ENCODE measurements at places on chromosomes 3 and 15.

- DNase-seq: no peak
Observed at GRCh38 chr3:124779751-124780191, 49.5 kb downstream of the UMPS start.

- DNase-seq: no peak
Observed at GRCh38 chr3:195247086-195247862, 23.7 kb downstream of the XXYLT1 start.

DNA sequence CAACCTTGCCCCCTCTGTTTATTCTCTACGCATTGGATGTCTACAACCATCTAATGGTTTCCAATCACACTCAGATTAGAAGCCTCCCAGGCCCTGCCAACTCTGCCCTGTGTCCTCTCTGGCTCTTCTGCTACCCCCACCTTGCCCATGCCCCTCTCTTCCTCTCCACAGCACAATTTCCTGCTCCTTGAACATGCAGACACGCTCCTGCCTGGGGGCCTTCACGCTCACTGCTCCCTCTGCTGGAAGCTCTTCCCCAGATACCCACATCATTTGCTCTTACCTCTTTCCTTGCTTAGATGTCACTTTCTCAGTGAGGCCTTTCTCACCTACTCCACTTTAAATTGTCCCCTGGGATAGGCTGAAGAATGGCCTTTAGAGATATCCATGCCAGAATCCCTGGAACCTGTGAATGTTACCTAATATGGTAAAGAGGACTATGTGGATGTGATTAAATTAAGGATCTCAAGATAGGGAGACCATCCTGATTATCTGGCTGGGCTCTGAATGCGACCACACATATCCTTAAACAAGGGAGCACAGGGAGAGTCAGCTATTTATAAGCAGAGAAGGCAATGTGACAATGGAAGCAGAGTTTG lies 9.9 kb downstream of the KY start:
- no peak for DNase-seq

- no peak for DNase-seq
Observed at GRCh38 chr15:67760901-67761300, 64.4 kb upstream of the SKOR1 start.

DNA sequence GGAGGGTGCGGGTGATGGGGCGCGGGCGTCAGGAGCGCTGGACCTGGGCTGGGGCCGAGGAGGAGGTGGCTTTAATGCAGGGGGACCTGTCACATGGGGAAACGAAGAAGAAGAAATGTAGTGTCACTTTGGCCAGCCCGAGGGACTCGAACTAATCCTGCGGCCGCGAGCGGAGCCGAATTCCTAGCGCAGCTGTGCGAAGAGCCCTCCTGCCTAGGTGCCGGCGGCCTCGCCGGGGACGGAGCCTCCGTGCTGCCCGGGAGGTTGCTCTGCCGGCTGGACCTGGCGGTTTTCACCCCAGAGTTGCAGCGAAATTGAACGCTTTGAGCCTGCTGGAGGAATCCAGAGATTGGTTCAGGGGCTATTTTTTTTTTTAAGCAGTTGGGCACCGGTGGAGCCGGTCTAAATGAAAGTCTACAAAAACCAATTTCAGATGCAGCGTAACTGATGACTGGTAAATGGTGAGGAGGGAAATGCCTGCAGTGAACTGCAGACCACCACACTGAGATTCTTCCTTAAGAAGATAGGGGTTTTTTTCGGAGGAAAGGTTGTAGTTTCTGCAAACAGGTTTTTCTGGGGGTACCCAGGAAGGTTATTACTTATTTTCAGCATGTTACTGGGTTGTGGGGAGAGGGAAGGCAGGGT lies 662 bp downstream of the TMEM108 start:
- DNase-seq: no peak

GRCh38 chr15:24678485-24678884 lies 2.9 kb downstream of the NPAP1 start:
- DNase-seq: no peak

DNA sequence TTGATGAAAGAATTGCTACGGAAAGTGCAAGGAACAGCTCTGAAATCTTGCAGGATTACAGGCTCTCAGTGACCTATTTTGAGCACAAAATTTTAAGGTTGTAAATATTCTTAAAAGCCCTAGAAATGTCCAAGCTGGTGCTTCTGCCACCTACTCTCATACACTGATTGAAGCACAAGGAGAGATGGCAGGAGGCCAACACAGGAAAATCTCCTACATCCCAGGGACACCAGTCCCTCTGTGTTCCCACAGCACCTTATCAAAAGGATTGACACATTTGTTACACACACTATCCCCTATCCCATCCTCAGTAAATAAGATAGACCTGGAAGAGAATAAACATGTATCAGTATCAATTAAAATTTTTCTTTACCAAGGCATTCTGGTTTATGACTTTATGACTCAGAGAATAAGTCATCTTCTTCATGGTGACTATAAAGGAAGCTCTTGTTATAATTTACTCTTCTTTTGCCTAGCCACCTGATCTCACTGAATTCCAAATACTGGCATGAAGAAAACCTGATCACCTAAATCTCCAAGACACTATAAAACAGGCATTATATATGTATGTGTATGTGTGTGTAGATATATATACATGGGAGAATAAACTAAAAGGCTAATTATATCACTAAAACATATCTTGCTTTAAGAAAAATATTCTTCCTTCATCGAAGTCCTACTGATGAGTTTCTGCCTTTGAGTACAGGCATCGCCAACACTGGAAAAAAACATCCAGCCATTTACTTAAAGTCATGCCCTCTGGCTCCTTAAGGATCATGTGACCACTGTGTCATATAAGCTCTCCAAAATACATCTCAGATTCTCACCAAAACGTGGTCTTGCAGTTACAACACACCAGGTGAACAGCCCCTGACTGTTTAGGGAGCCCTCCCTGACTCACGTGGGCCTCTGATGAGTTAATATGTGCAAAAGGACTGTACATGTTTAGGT lies 208.1 kb upstream of the NR2F2 start:
- no peak for DNase-seq

GRCh38 chr3:187042874-187043458 lies 96.3 kb downstream of the RPL39L start:
- DNase-seq: no peak

GRCh38 chr15:91534976-91535375 lies 318.5 kb upstream of the SLCO3A1 start:
- DNase-seq: no peak

DNA sequence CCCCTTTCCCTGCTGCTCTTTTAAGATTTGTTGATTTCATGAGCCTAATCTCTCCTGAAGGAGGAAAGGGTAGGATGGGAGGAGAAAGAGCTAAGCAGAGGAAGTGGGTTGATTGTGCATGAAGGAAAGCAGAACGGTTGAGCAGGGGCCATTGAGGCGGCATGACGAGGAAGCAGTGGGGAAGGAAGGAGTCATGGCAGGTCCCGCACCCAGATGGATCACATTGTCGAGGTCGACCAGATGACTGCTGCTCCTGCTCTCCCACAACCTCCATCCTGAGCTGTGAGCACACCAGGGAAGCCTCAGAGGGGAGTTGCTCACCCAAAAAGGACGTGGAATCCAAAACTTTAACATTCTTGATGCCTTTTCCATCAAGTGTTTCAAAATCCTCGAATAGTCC lies 42.8 kb downstream of the ABTB1 start:
- DNase-seq: no peak

GRCh38 chr3:194865615-194866014 lies 179.9 kb downstream of the FAM43A start:
- no peak for DNase-seq

DNA sequence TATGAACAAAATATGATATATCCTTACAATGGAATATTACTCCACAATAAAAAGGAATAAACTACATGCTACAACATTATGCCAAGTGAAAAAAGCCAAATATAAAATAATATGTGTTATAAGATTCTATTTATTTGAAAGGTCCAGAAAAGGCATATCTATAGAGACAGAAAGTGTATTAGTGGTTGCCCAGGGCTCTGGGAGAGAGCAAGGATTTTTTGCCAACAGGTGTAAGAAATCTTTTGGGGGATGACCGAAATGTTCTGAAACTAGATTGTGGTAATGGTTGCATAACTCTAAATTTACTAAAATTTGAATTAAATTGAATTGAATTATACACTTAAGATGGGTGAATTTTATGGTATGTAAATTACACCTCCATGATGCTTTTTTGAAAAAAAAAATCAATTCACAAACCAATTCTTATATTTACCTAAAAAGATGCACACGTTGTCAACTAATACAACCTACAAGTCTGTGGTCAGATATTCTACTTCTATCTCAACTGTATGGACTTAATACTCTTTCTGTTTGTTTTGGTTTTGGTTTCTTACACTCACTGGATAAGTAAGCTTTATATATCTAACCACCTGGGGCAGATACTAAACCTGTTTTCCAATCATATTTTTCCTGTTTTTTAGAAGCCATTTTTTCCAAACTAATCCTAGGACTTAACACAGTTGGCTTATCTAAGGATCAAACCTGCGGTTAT lies 75.8 kb downstream of the FBN1 start:
- no peak for DNase-seq

- DNase-seq: no peak
Observed at GRCh38 chr3:73101881-73102280, 40.4 kb downstream of the EBLN2 start.

- DNase-seq: no peak
Observed at GRCh38 chr3:14473411-14473891, 66.7 kb downstream of the GRIP2 start.

All from stimulated activated CD8-positive, alpha-beta memory T cell treated with anti-CD3 and anti-CD28 coated beads, Interleukin-4, amount 100 ng/mL, for 4 hours (primary cell).